ENCODE measurements at places on chromosomes 6 and 20.

DNA sequence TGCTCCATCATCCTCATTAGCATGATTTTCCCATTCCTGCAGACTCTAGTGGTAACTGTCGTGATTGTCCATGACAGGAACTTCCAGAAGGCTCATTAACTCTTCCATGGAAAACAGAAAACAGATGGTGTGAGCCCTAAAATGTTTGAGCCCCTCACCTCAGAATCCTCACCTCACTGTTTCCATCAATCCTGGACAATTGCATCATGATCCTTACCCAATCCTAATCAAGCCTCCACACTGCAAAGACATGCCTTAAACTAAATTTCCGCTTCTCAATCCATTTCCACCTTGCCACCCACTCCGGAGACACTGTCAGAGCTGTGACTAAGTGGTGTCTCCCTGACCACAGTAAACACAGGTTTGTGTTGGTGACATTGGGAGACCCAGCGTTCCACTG, 311.0 kb upstream of the JARID2 start:
- no peak for DNase-seq

DNA sequence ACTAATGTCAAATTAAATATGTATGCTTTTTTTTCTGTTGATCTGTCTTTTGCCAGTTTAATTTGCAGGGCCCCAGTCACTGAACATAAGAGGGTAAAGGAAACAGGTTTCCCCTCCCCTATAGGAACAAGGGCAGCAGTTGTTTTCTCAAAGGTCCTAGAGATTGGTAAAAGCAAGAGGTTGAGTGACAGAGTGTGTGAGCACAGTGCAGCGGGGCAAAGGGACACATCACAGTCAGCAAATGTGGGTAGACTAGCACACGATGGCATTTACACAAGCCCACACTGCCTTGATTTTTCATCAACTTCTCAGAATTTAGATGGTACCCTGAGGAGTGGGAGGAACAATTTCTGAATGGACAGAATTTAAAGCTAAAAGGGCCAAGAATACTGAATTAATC, 138.7 kb upstream of the MYLIP start:
- DNase-seq: no peak

DNA sequence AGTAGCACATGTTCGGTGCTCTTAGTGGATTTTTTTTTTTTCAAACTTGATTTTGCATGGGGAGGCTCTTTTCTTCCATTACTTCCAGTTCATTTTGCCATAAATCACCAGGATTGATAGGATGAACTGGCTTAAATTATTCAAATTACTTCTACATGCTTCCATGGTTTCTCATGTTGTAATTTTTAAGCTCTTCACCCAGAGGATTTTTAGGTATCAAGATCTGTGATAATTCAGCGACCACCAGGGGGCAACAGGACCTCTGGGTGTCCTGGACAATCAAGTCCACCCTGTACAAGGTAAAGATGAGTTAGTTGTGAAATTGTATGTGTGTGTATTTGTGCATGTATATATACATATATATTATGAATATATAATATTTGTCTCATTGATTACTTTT, 4.2 kb upstream of the EPHA7 start:
- no peak for DNase-seq

GRCh38 chr6:22069306-22069800, 227.5 kb downstream of the PRL start:
- DNase-seq: no peak

GRCh38 chr20:33434434-33434833, 9.1 kb downstream of the SNTA1 start:
- DNase-seq: no peak

GRCh38 chr6:92507552-92507951, 911.8 kb downstream of the EPHA7 start:
- DNase-seq: no peak

DNA sequence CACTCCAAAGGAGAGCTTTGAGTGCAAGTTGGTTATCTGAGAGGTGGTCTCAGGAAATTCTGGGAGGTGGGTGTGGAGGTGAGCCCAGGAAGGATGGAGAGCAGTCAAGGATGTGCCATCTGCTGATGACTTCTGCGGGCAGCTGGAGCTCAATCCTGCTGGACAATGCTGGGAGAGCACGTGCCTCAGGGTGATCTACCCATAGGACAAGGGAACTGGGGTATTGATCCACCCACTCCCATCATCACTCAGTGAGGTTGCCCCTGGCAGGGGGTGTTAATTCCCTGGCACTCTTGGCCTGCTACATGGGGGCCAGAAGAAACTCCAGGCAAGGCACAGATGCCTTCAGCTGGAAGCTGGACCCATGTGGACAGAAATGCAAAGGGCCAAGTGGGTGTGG, 7.1 kb upstream of the ZBP1 start:
- no peak for DNase-seq

- no peak for DNase-seq
Observed at GRCh38 chr20:54040531-54040930, 29.9 kb downstream of the BCAS1 start.

Measured in GM03348 (cell line).